Peyer's patch (tissue), 4 donors: ENCODE measurements at places on chromosomes 1 and 21. TPM values are rescaled to one million over a fixed set of nuclear protein-coding genes. Genes with fewer than 3 reads are reported as not detected.

GRCh38 chr1:232168508-232168907 lies 461.4 kb downstream of the SIPA1L2 start:
- no peak overlapping the region for H3K27ac ChIP-seq
- H3K27me3 ChIP-seq = no peaks in the 10 kb centered on the region
- H3K4me1 ChIP-seq = no peaks in the 10 kb centered on the region

- DNase-seq = no peak
- no peaks in the 10 kb centered on the region for H3K4me1 ChIP-seq
- H3K27me3 ChIP-seq = no peaks in the 10 kb centered on the region
Measured at GRCh38 chr1:207972337-207972736, 61.4 kb upstream of the CD34 start.

C1orf105 gene
- not detected for total RNA-seq

DNA sequence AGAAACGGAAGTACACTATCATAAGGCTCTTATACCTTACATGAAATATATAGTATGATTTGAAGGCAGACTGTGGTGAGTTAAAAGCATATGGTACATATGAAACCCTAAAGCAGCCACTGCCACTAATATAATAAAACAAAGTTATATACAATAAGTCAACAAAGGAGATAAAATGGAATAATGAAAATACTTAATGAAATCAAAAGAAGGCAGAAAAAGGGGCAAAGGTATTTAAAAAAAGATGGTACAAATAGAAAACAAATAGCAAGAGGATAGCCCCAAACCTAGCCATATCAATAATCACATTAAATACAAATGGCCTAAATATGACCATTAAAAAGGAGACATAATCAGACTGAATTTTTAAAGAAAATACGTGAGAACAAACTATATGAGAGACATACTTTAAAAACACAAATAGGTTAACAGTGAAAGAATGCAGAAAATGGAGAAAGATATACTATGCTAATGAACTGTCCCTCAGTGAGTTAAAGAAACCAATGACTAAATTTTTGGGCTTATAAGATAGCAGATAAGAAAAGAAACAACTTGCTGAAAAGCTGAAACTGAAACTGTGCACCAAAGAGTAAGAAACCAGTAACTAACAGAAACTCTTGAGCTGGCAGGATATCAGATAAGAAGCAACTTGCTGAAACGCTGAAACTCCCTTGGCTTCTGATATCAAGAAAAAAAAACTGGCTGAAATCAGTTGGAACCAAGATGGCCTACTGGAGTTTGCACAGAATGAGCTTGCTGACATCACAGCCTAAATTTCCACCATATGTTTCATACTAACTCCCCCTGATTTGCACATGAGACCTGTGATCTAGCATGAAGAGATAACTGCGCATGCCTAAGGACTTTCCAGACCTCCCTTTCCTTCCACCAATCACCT lies 44.3 kb upstream of the IL10 start:
- no peak for DNase-seq
- no peaks in the 10 kb centered on the region for H3K36me3 ChIP-seq
- no peaks in the 10 kb centered on the region for H3K4me1 ChIP-seq

DNA sequence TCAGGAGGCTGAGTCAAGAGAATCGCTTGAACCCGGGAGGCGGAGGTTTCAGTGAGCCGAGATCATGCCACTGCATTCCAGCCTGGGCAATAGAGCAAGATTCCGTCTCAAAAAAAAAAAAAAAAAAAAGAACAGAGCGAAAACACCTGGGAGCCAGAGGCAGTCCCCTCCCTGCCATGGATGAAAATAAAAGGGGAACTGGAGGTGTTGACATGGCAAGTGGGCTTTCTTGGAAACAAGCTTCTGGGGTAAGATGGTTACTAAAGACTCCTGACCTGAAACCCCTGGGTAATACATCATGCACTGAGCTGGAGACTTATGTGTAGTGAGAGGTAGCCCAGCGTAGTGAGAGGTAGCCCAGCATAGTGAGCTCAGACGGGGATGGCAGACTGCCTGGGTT lies 31.6 kb downstream of the ADCY10 start:
- H3K4me3 ChIP-seq = no peak overlapping the region
- no peaks in the 10 kb centered on the region for H3K36me3 ChIP-seq
- H3K27me3 ChIP-seq = no peaks in the 10 kb centered on the region

GRIK3 gene
- 0.83 TPM for total RNA-seq

DNA sequence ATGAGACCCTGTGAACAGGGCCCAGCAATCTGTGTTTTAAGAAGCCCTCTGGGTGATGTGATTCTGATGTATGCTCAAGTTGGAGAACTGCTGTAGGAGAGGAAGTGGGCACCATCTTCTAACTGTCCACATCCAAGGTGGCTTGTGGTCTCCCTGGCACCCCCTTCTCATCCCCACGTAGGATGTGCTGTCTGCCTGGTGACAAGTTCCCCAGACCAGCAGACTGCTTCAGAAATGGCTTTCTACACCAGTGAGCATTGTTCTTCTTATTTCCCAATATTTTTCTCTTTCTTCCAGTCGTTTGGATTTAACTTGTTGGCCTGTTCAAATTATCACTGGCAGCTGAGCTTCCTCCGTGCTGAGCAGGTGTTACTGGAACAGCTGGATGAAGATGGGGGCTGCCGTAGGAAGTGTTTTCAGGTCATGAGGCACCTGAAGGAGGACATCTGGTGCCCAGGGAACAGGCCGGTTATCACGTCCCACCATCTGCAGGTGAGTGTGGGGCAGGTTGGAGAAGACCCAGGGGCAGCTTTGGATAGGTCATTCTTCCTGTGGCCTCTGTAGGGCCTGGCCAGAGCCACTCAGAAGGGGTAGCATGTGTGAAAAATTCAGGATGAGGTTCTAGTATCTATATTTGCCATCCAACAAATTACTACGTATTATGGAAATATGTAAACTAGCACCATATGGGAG lies 16.8 kb downstream of the MAB21L3 start:
- no peak overlapping the region for H3K4me3 ChIP-seq
- no peaks in the 10 kb centered on the region for H3K4me1 ChIP-seq
- no peak for DNase-seq
- no peaks in the 10 kb centered on the region for H3K36me3 ChIP-seq
- no peak overlapping the region for H3K27ac ChIP-seq

- H3K36me3 ChIP-seq = no peaks in the 10 kb centered on the region
- H3K4me3 ChIP-seq = no peak overlapping the region
- H3K27me3 ChIP-seq = no peaks in the 10 kb centered on the region
- no peak overlapping the region for H3K27ac ChIP-seq
- no peak for DNase-seq
- no peaks in the 10 kb centered on the region for H3K4me1 ChIP-seq
Measured at GRCh38 chr1:151680391-151680790, 36.2 kb downstream of the CELF3 start.

CLCA4 gene
- total RNA-seq = 10.3 TPM

- H3K4me1 ChIP-seq = no peaks in the 10 kb centered on the region
- H3K27me3 ChIP-seq = no peaks in the 10 kb centered on the region
- H3K4me3 ChIP-seq = no peak overlapping the region
- DNase-seq = no peak
- no peak overlapping the region for H3K27ac ChIP-seq
Measured at GRCh38 chr21:45178070-45178608, 103.8 kb downstream of the ADARB1 start.

GRCh38 chr1:244626709-244627108 lies 26.2 kb upstream of the DESI2 start:
- no peaks in the 10 kb centered on the region for H3K27me3 ChIP-seq
- no peak for DNase-seq
- no peaks in the 10 kb centered on the region for H3K36me3 ChIP-seq
- H3K4me1 ChIP-seq = no peaks in the 10 kb centered on the region
- no peak overlapping the region for H3K27ac ChIP-seq
- no peak overlapping the region for H3K4me3 ChIP-seq

DNA sequence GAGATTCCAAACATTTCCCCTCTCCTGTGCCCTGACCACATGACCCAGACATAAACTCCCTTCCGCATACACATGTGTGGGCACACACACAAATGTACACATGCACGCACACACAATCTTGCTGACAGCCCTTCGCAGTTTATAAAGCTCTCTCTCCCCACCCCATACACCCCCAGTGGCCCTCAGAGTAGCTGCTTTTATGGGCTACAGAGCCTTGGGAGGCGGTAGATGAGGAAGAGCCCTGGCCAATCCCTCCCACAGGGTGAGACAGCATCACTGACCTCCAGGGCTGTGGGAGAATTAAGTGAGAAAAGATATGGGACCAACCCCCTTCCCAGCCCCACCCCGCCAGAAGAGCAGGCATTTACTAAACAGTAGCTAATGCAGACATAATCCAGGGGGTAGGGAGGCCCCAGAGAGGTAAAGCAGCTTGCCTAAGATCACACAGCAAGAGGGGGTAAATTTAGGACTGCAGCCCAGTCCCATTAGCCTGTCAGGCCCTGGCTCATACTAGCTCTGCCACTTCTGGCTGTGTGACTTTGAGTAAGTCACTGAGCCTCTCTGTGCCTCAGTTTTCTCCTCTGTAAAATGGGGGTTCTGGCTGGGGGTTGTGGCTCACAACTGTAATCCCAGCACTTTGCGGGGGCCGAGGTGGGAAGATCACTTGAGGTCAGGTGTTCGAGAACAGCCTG lies 5.1 kb downstream of the SDC3 start:
- H3K4me3 ChIP-seq = no peak overlapping the region
- no peak overlapping the region for H3K27ac ChIP-seq
- no peaks in the 10 kb centered on the region for H3K4me1 ChIP-seq
- no peaks in the 10 kb centered on the region for H3K36me3 ChIP-seq
- DNase-seq = peak; percentile 11

DNA sequence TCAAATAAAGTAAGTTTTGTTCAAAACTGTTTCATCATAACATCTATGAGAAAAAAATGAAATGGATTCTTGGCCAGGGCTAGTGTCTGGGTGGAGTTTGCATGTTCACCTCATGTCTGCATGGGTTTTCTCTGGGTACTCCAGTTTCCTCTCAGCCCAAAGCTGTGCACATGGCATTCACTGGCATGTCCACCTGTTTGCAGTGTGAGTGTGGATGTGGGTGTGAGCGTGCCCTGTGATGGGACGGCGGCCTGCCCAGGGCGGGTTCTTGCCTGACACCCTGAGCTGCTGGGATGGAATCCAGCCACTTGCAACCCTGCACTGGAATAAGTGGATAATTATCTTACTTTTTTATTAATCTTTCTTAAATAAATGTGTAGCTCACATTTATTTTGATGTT lies 185.5 kb downstream of the RYR2 start:
- H3K36me3 ChIP-seq = no peaks in the 10 kb centered on the region
- DNase-seq = no peak
- no peaks in the 10 kb centered on the region for H3K4me1 ChIP-seq
- H3K27me3 ChIP-seq = no peaks in the 10 kb centered on the region
- no peak overlapping the region for H3K27ac ChIP-seq
- no peak overlapping the region for H3K4me3 ChIP-seq

KAZN gene
- 18.2 TPM for total RNA-seq

PTPRC gene
- total RNA-seq = 127 TPM

DNA sequence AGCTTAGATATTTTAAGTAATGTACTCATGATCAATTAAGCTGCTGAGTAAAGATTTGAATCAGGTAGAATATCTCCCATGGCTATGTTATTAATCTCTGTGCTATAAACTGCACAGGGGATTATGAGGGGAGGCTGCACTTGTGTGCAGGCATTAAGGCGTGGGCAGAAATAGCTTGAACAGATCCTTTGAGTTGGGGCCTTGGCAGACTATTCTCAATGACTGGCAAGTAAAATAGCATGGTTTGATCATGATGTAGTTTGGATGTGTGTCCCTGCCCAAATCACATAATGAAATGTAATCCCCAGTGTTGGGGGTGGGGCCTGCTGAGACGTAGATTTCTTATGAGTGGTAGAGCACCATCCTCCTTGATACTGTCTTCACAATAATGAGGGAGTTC lies 220.3 kb downstream of the PLPP3 start:
- no peaks in the 10 kb centered on the region for H3K4me1 ChIP-seq
- no peak for DNase-seq
- no peak overlapping the region for H3K4me3 ChIP-seq
- no peaks in the 10 kb centered on the region for H3K27me3 ChIP-seq
- H3K36me3 ChIP-seq = no peaks in the 10 kb centered on the region

C4BPA gene
- not detected for total RNA-seq

GRCh38 chr1:175823406-175823805 lies 80.0 kb upstream of the TNR start:
- H3K4me3 ChIP-seq = no peak overlapping the region
- H3K36me3 ChIP-seq = no peaks in the 10 kb centered on the region

PI4KB gene
- total RNA-seq = 76.7 TPM

C1QB gene
- total RNA-seq = 107 TPM

GRCh38 chr1:243529512-243529911 lies 273.7 kb downstream of the SDCCAG8 start:
- H3K4me1 ChIP-seq = no peaks in the 10 kb centered on the region
- no peak overlapping the region for H3K27ac ChIP-seq
- no peak overlapping the region for H3K4me3 ChIP-seq
- no peaks in the 10 kb centered on the region for H3K36me3 ChIP-seq
- no peak for DNase-seq

CTSE gene
- total RNA-seq = 8.1 TPM

GRCh38 chr1:246828818-246829217 lies 102.9 kb downstream of the AHCTF1 start:
- no peak overlapping the region for H3K4me3 ChIP-seq
- H3K36me3 ChIP-seq = no peaks in the 10 kb centered on the region
- H3K27me3 ChIP-seq = no peaks in the 10 kb centered on the region
- H3K27ac ChIP-seq = no peak overlapping the region
- H3K4me1 ChIP-seq = no peaks in the 10 kb centered on the region

GRCh38 chr21:25573409-25574206 lies 33.7 kb downstream of the MRPL39 start:
- H3K27ac ChIP-seq = peak overlapping the region; percentile 62
- no peaks in the 10 kb centered on the region for H3K4me1 ChIP-seq
- DNase-seq = peak; percentile 29
- H3K4me3 ChIP-seq = no peak overlapping the region
- H3K27me3 ChIP-seq = no peaks in the 10 kb centered on the region

GRCh38 chr1:56686169-56686568 lies 41.1 kb downstream of the PRKAA2 start:
- no peaks in the 10 kb centered on the region for H3K4me1 ChIP-seq
- H3K4me3 ChIP-seq = no peak overlapping the region
- no peak overlapping the region for H3K27ac ChIP-seq
- H3K36me3 ChIP-seq = no peaks in the 10 kb centered on the region

GJA9 gene
- not detected for total RNA-seq

DNA sequence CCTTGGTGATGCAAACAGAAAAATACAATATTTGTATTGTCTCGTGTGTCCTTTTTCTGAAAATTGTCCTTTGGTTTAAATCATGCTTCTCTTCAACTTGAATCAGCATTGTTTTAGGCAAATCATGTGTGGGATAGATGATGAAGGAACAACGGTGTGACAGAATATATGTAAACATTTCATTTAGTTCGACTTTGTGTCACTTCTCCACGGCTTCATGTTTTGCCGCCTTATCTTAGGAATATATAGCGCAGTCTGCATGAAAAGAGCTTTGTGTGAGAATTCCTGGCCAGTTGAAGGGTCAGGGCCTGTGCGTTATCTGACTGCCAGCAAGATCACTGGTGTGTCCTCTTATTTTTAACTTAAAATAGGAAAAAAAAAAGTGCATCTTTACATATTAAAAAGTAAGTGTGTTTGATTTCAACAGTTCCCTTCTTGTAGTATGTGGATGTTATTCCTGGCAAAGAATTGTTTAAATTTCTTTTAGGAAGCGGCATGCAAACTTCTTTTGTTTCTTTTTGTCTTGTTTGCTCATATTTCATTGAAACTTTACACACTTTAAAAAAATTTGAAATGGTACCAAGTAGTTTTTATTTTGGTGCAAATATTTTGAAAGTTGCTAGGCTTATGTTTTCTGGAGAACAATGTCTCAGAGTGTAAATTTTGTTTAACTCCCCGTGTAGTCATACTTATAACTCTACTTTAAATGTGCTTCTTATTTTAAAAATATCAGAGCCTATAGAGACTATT lies 465.2 kb downstream of the USP25 start:
- no peak for DNase-seq
- no peaks in the 10 kb centered on the region for H3K27me3 ChIP-seq
- H3K4me1 ChIP-seq = no peaks in the 10 kb centered on the region
- peak overlapping the region; percentile 20 for H3K4me3 ChIP-seq
